Mesenchymal stem cell (in vitro differentiated cells and primary cell): ENCODE measurements at places on chromosomes 2 and 18.

GRCh38 chr2:69589973-69590652, 53.4 kb downstream of the AAK1 start:
- H3K4me3 ChIP-seq = no peak overlapping the region
- H3K4me1 ChIP-seq = peaks cover 9% of the 10 kb centered on the region
- H3K27ac ChIP-seq = no peak overlapping the region
- H3K36me3 ChIP-seq = no peaks in the 10 kb centered on the region
- H3K27me3 ChIP-seq = no peaks in the 10 kb centered on the region
- DNase-seq = no peak

- peaks cover 8% of the 10 kb centered on the region for H3K4me1 ChIP-seq
- H3K36me3 ChIP-seq = no peaks in the 10 kb centered on the region
- no peak for DNase-seq
- no peak overlapping the region for H3K27ac ChIP-seq
- no peak overlapping the region for H3K4me3 ChIP-seq
- H3K27me3 ChIP-seq = no peaks in the 10 kb centered on the region
These were observed 54.8 kb downstream of the LAMA1 start for GRCh38 chr18:7062811-7063210.

GRCh38 chr2:236092714-236093113, 75.5 kb downstream of the GBX2 start:
- H3K27ac ChIP-seq = no peak overlapping the region
- peaks cover 18% of the 10 kb centered on the region for H3K4me1 ChIP-seq
- no peak overlapping the region for H3K4me3 ChIP-seq
- no peak for DNase-seq

- DNase-seq = no peak
- no peak overlapping the region for H3K27ac ChIP-seq
- peaks cover 5% of the 10 kb centered on the region for H3K36me3 ChIP-seq
- peaks cover 31% of the 10 kb centered on the region for H3K4me1 ChIP-seq
These were observed 145.5 kb downstream of the PXDN start for GRCh38 chr2:1598800-1599199.

- H3K27me3 ChIP-seq = peaks cover 30% of the 10 kb centered on the region
- no peak overlapping the region for H3K27ac ChIP-seq
- no peak for DNase-seq
- H3K4me3 ChIP-seq = no peak overlapping the region
- H3K36me3 ChIP-seq = no peaks in the 10 kb centered on the region
These were observed 50.9 kb upstream of the ATL2 start for GRCh38 chr2:38427936-38428335.

DNA sequence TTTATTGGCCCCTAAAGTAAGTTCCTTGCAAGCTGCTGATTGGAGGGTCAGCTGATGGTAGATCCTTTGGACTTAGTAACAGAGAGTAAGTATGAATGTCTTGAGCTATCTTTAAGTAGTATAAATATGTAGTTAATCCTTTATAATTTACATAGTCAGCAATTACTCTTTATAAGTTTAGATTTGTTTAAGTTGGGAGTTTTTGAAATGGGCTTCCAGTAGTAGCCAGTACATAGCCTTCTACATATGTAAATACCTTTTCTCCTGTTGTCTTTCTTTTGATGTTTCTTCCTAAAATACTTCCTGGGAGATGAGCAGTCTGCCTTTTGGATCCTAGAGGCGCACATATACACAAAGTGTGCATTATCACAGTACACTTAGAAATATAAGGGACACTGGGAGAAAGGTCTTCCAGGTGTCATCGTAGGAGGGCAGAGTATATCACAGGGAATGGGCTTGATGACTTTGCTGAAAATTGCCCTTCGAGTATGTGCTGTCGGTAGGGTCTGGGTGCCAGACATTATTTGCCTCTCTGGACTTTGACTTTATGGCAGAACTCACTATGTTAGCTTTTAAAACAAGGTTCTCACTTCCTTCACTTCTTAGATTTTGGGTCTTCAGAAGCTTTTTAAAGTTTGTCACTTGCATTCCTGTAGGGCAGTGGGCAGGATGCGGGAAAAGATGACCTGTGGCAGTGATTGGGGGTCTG, 21.6 kb downstream of the TTLL4 start:
- no peak overlapping the region for H3K4me3 ChIP-seq
- H3K27ac ChIP-seq = peak overlapping the region; percentile 98

DNA sequence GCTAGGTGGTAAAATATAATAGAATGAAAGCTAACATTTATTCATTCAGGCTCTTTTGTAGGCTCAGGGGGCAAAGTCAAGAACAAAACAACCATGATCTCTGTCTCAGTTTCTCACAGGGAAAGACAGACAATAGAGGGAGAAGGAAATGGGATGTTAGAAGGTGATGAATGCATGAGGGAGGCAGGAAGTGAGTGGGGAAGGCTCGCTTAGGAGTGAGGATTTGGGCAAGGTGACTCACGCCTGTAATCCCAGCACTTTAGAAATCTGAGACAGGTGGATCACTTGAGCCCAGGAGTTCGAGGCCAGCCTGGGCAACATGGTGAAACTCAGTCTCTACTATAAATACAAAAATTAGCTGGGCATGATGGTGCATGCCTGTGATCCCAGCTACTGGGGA, 88.4 kb downstream of the CTIF start:
- DNase-seq = no peak
- H3K36me3 ChIP-seq = peaks cover 12% of the 10 kb centered on the region
- H3K4me3 ChIP-seq = no peak overlapping the region
- H3K27ac ChIP-seq = no peak overlapping the region
- H3K27me3 ChIP-seq = no peaks in the 10 kb centered on the region

DNA sequence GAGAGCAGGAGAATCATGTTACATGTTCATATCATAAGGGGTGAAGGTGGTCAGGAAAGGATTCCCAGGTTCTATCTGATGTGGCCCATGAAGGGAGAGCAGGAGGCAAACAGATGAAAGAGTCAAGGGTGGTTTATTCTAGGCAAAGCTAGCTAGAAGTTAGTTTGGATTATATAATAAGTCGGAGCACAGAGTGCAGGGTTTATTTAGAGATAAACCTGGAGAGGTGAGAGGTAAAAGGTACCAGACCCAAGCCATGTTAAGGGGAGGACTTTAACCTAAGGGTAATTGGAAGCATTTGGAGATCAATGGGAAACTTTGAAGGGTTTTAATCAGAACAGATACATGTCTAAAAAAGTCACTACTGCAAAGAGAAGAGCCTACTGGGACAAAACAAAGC, 69.2 kb upstream of the LRATD1 start:
- H3K27me3 ChIP-seq = no peaks in the 10 kb centered on the region
- H3K27ac ChIP-seq = no peak overlapping the region
- no peak overlapping the region for H3K4me3 ChIP-seq
- DNase-seq = no peak
- no peaks in the 10 kb centered on the region for H3K36me3 ChIP-seq

GRCh38 chr2:96153291-96153713, 8.1 kb upstream of the DUSP2 start:
- no peaks in the 10 kb centered on the region for H3K36me3 ChIP-seq
- DNase-seq = no peak
- H3K27ac ChIP-seq = no peak overlapping the region
- H3K4me1 ChIP-seq = peaks cover 19% of the 10 kb centered on the region
- no peaks in the 10 kb centered on the region for H3K27me3 ChIP-seq

DNA sequence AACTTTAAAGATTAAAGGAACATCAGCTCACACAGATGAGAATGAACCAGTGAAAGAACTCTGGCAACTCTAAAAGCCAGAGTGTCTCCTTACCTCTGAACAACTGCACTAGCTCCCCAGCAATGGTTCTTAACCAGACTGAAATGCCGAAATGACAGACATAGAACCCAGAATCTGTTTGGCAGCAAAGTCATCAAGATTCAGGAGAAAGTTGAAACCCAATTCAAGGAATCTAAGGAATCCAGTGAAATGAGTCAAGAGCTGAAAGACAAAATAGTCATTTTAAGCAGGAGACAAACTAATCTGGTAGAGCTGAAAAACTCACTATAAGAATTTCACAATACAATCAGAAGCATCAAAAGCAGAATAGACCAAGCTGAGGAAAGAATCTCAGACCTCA, 72.0 kb downstream of the STRADB start:
- no peaks in the 10 kb centered on the region for H3K36me3 ChIP-seq
- H3K4me1 ChIP-seq = no peaks in the 10 kb centered on the region
- DNase-seq = no peak
- no peak overlapping the region for H3K4me3 ChIP-seq
- no peak overlapping the region for H3K27ac ChIP-seq

- H3K27me3 ChIP-seq = no peaks in the 10 kb centered on the region
- no peak overlapping the region for H3K4me3 ChIP-seq
- peaks cover 13% of the 10 kb centered on the region for H3K4me1 ChIP-seq
- DNase-seq = no peak
These were observed 29.5 kb downstream of the TTC32 start for GRCh38 chr2:19872302-19872701.

- no peaks in the 10 kb centered on the region for H3K27me3 ChIP-seq
- peak overlapping the region; percentile 47 for H3K27ac ChIP-seq
- DNase-seq = peak; percentile 79
- H3K36me3 ChIP-seq = no peaks in the 10 kb centered on the region
These were observed 49.2 kb upstream of the UGP2 start for GRCh38 chr2:63792530-63792929.

GRCh38 chr2:47223980-47224379, 68.9 kb upstream of the STPG4 start:
- peak overlapping the region; percentile 93 for H3K27ac ChIP-seq
- peaks cover 29% of the 10 kb centered on the region for H3K4me1 ChIP-seq
- H3K4me3 ChIP-seq = no peak overlapping the region
- no peaks in the 10 kb centered on the region for H3K27me3 ChIP-seq
- peak; percentile 82 for DNase-seq

DNA sequence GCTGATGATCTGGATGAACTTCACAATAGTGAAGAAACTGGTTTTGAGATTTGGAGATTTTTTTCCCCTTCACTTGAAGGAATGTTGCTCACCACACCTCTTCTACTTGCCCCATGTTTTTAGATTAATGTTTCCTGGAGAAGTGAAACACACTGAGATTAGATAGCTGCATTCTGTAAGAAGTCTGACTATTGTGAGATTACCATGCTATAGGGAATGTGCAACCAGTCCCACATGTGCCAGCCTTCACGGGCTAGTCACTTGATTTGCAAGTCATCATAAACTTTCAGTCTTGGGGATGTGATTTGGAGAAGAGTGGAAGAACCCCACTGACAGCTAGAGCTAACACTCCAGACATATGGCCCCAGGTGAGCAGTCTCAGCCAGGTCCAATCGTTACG, 7.4 kb upstream of the CCNYL1 start:
- no peaks in the 10 kb centered on the region for H3K27me3 ChIP-seq
- no peak overlapping the region for H3K27ac ChIP-seq
- no peak overlapping the region for H3K4me3 ChIP-seq

DNA sequence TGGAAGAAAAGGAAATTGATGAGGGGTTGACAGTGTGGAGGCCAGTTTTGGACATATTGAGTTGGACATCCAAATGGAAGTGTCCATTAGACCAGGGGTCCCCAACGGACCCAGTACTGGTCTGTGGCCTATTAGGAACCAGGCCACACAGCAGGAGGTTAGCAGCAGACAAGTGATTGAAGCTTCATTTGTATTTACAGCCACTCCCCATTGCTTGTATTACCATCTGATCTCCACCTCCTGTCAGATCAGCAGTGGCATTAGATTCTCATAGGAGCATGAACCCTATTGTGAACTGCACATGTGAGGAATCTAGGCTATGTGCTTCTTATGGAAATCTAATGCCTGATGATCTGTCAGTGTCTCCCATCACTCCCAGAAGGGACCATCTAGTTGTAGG, 99.1 kb downstream of the MTX2 start:
- DNase-seq = no peak
- no peak overlapping the region for H3K27ac ChIP-seq
- no peak overlapping the region for H3K4me3 ChIP-seq
- no peaks in the 10 kb centered on the region for H3K27me3 ChIP-seq
- H3K36me3 ChIP-seq = no peaks in the 10 kb centered on the region

DNA sequence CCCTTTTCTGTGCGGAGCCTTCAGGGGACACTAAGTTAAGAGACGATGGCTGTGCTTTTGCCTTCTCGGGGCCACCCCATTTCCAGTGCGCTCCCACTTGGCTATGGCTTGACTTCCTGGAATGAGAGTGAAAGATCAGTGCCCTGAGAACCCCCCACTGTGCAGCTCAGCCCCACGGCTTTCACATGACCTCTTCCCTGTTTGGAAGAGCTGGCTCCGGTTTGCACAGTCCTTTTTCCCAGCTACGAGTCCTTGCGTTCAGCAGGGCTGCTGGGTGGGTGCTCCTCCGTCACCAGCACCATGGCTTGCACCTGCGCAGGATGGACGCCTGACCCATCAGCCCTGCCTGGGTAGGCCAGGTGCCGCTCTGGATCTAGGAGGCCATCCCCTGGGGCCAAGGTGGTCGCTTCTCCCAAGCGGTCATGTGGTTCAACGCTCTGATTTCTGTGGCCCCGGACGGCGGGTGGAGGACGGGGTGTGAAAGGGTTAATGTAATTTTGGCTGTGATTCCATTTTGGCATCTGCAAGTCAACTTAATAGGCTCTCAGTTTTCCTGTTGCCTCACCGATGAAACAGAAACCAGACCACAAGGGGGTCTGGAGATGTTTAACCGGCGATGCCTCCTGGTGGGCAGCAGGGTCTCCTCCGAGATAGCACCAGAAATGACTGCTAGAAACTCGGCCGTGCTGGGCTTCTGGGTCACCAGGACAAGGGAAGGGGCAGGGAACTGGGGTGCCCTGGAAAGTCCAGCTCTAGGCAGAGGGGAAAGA, 113.1 kb upstream of the HAAO start:
- no peak overlapping the region for H3K4me3 ChIP-seq
- H3K36me3 ChIP-seq = no peaks in the 10 kb centered on the region
- no peaks in the 10 kb centered on the region for H3K27me3 ChIP-seq
- H3K4me1 ChIP-seq = peaks cover 45% of the 10 kb centered on the region
- peak; percentile 51 for DNase-seq

- no peak for DNase-seq
- H3K4me3 ChIP-seq = no peak overlapping the region
- peaks cover 2% of the 10 kb centered on the region for H3K4me1 ChIP-seq
- H3K27me3 ChIP-seq = no peaks in the 10 kb centered on the region
- no peaks in the 10 kb centered on the region for H3K36me3 ChIP-seq
These were observed 10.6 kb downstream of the MAPRE2 start for GRCh38 chr18:35051641-35052377.

- no peak overlapping the region for H3K27ac ChIP-seq
- no peaks in the 10 kb centered on the region for H3K36me3 ChIP-seq
- H3K27me3 ChIP-seq = no peaks in the 10 kb centered on the region
These were observed 57.4 kb upstream of the EPHA4 start for GRCh38 chr2:221629468-221629867.

- no peaks in the 10 kb centered on the region for H3K27me3 ChIP-seq
- no peak overlapping the region for H3K4me3 ChIP-seq
- DNase-seq = peak; percentile 43
- peaks cover 8% of the 10 kb centered on the region for H3K4me1 ChIP-seq
- H3K36me3 ChIP-seq = peaks cover 16% of the 10 kb centered on the region
- no peak overlapping the region for H3K27ac ChIP-seq
These were observed 11.3 kb downstream of the GFPT1 start for GRCh38 chr2:69375494-69376353.
